Astrocyte (in vitro differentiated cells and primary cell): ENCODE measurements at places on chromosomes 16 and 17. TPM values are rescaled to one million over a fixed set of nuclear protein-coding genes. Genes with fewer than 3 reads are reported as not detected.

DNA sequence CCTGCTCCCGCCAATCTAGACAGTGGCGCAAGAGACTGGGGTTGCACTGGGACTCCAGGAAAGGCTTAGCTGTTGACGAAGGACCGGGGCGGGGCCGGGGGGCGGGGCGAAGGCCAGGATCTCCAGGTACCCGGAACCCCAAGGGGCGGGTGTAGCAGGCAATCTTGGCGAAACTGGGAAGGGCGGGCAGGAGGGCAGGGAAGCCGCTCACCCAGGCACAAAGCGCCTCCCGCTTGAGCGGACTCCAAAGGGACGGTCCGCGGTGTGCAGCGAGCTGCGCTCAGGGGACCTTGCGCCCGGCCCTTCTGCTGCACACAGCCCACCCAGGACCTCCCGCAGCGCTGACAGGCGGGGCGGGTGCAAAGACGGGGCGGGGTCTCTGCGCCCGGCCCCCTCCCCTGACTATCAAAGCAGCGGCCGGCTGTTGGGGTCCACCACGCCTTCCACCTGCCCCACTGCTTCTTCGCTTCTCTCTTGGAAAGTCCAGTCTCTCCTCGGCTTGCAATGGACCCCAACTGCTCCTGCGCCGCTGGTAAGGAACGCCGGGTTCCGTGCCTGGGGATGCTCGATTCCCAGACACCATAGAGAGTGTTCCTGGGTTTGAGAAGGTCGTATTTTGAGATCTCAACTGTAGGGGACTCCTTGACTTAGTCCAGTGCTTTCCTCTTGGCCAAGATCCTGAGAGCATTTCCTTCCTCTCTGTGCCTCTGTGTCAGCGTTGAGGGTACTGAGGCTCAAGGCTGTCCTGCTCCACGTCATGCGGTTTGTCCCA lies at the start of gene MT1F:
TSS of gene MT1F (plus strand) at position 405 of the 772 bp plus-strand sequence. CDS start at position 505, 100 bp downstream.
- peak; percentile 15 for DNase-seq
- H3K4me1 ChIP-seq: peaks cover 14% of the 10 kb centered on the region
- H3K36me3 ChIP-seq: no peaks in the 10 kb centered on the region
- H3K27me3 ChIP-seq: peaks cover 59% of the 10 kb centered on the region
- peak within 1 kb of the TSS; percentile 31 for H3K4me3 ChIP-seq
- no peak within 1 kb of the TSS for H3K27ac ChIP-seq

DNA sequence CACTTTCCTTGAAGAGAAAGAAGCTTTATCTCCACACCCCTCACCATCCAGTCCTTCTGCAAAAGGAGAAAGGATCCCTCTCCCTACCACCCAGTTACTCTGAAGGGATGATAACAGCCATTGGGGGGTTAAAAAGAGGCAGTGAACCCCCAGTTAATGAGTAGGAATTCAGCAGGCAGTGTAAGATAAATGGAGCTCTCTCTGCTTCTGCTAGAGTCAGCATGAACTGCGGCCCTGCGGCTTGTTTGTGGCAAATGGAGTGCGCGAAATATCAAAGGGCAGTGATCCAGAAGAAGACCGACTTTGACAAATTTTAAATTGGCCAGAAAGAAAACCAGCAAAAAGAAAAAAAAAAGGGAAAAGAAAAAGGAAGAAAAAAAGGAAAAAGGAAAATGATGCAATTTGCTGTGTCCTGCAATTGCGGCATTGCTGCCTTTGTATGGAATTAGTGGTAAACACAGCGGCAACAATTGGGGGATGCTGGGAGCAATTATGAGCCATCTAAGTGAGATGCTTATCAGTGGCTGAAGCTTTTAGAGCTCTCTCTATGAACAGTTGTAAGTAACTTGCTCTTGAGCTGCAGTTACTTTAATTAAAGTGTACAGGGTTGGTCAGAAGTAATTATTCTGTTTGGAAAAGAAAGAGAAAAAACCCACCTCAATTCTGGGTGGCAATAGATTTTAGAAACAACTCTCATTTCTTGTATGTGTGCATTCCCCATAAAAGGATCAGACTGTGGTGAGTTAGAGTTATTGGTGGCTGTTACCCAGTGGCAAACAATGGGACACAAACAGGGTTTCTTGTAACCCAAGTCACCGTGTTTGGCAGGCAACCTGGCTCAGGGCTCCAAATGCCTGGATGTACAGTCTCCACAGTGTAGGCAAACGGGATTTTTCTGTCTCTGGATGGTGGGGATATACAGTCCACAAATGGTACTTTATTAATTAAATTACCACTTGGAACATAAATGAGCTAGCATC lies 161.3 kb downstream of the AATF start:
- peaks cover 24% of the 10 kb centered on the region for H3K36me3 ChIP-seq
- no peak for DNase-seq
- H3K27ac ChIP-seq: no peak overlapping the region
- no peak overlapping the region for H3K4me3 ChIP-seq
- no peaks in the 10 kb centered on the region for H3K4me1 ChIP-seq

DNA sequence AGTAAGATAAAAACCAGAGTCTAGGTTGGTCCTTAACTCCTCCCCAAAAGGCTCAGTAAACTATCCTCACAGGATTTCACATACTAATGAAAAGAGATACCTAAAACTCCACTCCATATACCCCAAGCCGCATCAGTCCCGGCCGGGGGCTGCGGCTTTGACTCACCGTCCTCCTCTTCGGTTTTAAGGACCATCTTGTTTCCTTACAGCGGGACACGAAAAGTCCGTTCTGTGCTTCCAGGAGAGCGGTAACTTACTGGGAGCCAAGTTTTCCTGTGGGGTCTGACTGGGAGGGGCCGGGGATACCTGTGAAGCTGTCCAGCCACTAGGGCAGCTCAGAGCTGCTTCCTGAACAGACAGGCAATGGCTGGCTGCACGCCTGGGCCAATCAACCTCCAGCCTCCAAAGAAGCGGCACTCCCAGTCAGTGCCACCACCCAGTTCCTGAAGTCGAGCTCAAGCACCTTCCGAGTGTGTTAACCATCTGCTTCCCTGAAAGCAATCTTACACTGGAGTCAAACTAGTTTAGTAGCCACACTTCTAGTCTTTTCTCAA lies 45.5 kb downstream of the CYTH1 start:
- no peaks in the 10 kb centered on the region for H3K27me3 ChIP-seq
- H3K4me3 ChIP-seq: no peak overlapping the region
- peaks cover 19% of the 10 kb centered on the region for H3K4me1 ChIP-seq
- H3K36me3 ChIP-seq: no peaks in the 10 kb centered on the region
- H3K27ac ChIP-seq: peak overlapping the region; percentile 36

DNA sequence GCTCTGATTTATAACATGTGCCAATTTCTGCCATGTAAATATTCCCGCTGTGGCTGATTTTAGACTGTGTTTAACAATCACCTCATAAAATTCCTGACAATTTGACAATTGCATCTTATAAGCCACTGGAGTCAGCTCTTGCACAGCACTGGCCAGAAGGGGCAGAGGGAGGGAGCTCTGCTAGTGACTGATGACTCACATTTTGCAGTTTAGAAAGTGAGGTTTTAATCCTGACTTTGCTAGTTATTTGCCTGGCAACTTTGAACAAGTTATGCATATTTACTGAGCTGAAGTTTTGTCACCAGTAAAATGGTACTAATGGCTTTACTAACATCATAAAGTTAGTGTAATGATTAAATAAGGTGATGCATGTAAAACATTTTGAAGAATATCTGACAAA lies 452.3 kb downstream of the CNTNAP4 start:
- no peak overlapping the region for H3K27ac ChIP-seq
- H3K4me1 ChIP-seq: no peaks in the 10 kb centered on the region
- no peak for DNase-seq
- H3K36me3 ChIP-seq: no peaks in the 10 kb centered on the region

DNA sequence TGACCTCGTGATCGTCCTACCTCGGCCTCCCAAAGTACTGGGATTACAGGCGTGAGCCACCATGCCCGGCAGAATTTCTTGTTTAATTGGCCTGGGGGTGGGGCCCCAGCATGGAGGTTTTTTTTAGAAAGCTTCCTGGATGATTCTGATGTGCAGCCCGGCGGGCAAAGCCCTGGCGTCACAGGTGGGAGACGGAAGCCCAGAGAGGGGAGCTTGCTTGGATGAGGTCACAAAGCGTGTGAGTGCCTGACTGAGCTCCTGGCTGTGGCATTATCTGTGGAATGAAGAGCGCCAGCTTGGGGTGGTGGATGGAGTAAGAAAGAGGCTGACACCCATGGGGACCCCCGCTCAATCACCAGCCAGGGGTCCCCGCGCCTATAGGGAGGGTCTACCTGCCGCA lies 4.1 kb downstream of the VASN start:
- H3K27ac ChIP-seq: peak overlapping the region; percentile 81
- H3K27me3 ChIP-seq: no peaks in the 10 kb centered on the region
- H3K4me3 ChIP-seq: peak overlapping the region; percentile 11
- DNase-seq: no peak
- peaks cover 76% of the 10 kb centered on the region for H3K4me1 ChIP-seq
- no peaks in the 10 kb centered on the region for H3K36me3 ChIP-seq

The IRX5 gene
- total RNA-seq: 0.57 and 0.75 TPM in 2 replicates
